Right ventricle myocardium inferior (tissue), 1 donor: ENCODE measurements at places on chromosomes 2 and 18.

DNA sequence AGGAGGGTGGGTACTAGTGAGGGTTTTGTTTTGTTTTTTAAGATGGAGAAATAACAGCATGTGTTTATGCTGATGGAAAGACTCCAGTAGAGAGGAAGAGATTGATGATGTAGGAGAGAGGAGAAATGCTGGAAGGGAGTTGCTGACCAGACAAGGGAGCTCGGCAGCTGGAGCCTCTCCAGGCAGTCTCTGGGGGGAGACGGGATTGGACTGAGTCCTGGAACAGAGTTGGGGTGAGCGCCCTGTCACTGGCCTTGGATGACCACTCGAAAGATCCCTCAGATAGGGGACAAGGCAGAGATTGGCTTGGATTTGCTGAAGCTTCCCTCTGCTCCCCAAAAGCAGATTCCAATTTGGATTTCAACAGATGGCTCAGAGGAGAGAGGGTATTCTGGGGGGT lies 197.7 kb downstream of the NAPG start:
- no peak for DNase-seq

DNA sequence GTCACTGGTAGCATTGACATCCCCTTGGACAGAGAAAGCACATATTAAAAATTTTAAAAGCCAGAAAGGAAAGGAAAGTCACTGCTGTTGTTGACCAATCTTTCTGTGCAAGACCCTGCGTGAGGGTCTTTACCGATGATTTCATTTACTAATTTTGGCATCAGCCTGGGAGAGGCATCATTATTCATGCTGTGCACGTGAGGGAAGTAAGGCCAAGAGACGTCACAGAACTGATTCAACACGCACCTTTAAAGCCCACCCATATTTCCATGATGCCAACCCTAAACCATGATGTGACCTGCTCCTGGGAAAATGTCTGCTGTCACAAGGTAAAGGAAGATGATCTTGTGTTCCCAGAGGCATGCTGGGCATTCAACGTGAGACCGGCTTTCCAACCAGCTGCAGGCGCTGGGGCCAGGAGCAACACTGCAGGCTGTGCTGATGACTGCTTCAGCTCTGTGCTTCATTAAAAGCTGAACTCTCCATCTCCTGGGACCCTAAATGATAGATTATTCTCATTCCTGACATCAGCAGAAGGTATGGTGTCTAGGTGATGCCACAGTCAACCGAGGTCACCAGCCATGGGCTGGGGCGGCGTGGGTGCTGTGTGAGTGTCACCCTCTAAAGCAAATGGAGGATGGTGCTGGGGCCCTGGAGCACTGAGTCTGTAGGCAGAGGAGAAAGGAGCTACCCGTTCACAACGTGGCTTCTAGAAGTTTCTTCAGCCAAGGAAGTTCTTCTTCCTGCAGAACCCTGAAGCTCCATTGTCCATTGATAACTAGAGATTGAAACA lies 53.9 kb downstream of the TMEM18 start:
- no peak for DNase-seq

DNA sequence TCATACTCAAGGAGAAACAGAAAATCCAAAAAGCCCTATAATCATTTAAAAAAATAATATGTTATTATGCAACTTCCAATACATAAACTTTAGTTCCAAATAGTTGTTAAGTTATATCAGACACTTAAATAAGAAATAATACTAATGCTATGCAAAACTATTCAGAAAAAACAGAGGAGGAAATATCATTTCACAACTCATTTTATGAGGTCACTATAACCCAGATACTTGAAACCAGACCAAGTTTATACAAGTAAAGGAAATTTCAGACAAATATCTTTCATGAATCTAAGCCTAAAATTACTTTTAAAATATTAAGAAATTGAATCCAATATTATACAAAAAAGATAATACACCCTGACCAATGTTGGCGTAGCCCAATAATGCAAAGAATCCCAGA lies 260.8 kb downstream of the CD226 start:
- DNase-seq, result no peak

GRCh38 chr2:27866237-27866636 lies 23.9 kb downstream of the RBKS start:
- DNase-seq, result no peak

GRCh38 chr2:181886192-181886591 lies 5.3 kb upstream of the ITPRID2 start:
- DNase-seq, result no peak

GRCh38 chr2:53217250-53217649 lies 550.4 kb upstream of the CHAC2 start:
- DNase-seq, result no peak

- no peak for DNase-seq
Measured at GRCh38 chr18:80109676-80110078, 615 bp downstream of the ADNP2 start.
